ENCODE measurements at places on chromosomes 5 and 9. TPM values are rescaled to one million over a fixed set of nuclear protein-coding genes. Genes with fewer than 3 reads are reported as not detected.

Gene SPINK7
- not detected for polyA plus RNA-seq

Gene CCDC152
- 5.7 TPM for polyA plus RNA-seq

Gene COL5A1
- polyA plus RNA-seq, result 211 TPM

Gene ST8SIA4
- not detected for polyA plus RNA-seq

Gene SAXO1
- polyA plus RNA-seq, result 0.65 TPM

Gene SLC24A2
- not detected for polyA plus RNA-seq

Gene ICE1
- 12.2 TPM for polyA plus RNA-seq

Gene CRB2
- polyA plus RNA-seq, result not detected

Gene AGXT2
- not detected for polyA plus RNA-seq

Gene PCDHB9
- polyA plus RNA-seq, result 1.9 TPM

DNA sequence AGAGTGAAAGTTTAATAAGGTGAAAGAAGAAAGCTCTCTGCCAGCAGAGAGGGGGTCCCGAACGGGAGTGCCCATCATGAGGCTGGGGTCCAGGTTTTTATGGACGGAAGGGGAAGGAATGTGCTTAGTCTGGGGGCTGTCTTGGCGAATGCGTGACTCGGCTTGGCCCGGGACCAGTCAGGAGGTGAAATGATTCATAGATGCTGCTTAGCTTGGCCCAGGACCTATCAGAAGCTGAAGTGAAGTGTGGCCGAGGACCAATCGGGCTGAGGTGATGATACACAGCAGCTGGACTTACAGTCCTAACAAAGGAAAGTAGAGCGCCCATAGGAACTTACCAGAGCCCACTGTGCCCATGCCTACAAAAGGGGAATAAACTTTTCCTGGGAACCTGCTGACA lies 3.9 kb upstream of the FKTN start:
- no peak for DNase-seq

GRCh38 chr5:163385271-163385670 lies 52.1 kb upstream of the CCNG1 start:
- DNase-seq, result peak; percentile 35

- no peak for DNase-seq
Measured at GRCh38 chr5:59891962-59892643, 1.4 kb downstream of the PDE4D start.

- peak; percentile 70 for DNase-seq
Measured at GRCh38 chr9:136119061-136119882, 597 bp upstream of the TMEM250 start.

- DNase-seq, result peak; percentile 9
Measured at GRCh38 chr9:125409217-125409636, 147.6 kb downstream of the GAPVD1 start.

GRCh38 chr9:35863583-35863982 lies 6.6 kb downstream of the OR13J1 start:
- no peak for DNase-seq

GRCh38 chr5:8953911-8954438 lies 591.9 kb downstream of the SEMA5A start:
- no peak for DNase-seq

DNA sequence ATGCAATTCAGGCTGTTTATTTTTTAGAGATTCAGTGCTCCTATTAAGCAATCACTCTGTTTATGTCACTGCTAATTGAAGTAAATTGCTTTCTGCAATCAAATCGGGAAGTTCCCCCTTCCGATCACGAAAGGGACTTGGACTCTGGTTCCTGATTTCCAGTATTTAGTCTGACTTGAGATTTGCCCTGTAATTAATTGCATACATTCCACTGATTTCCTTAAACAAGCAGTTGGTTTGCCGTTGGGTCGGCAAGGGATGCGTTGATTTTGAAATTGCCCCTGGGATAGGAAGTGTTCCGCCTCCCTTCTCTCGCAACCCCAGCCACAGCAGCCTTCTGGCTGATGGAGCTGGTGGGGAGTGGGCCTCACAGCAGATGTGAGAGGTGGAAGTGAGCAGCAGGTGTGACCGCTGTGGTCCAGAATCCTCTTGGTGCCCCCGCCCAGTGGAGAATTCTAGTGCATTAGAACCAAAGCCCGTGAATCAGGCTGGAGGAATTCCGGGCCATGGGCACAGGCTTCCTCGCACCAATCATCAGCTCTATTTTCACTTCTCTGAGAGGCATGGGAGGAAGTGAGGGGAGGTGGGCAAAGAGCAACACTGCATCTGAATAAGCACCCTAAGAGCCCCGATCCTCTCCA lies 102.5 kb downstream of the SPRY4 start:
- DNase-seq, result no peak

GRCh38 chr5:103674739-103675138 lies 112.2 kb upstream of the NUDT12 start:
- DNase-seq, result peak; percentile 8
